NCI-H345 (cell line): ENCODE measurements at places on chromosomes 7 and 10.

GRCh38 chr7:101803203-101804087 is 14.0 kb upstream of the CUX1 start:
- no peak for DNase-seq

DNA sequence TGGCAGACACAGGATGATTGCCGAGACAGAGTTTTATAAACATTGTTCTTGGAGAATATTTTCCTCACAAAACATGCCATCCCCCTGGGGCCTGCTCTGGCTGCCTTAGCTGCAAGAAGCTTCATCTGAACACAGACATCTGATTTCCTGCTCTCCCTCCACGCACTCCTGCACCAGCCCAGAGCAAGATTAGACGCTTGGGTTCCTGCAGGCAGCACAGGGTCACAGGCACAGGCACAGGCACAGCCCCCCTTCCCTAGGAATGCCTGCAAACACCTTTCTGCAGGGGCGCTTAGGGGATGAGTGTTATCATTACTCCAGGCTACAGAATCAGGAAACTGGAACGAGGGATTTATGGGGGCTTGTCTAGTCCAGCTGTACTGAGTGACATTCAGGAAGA is 450.3 kb downstream of the GRID1 start:
- DNase-seq = peak; percentile 61

DNA sequence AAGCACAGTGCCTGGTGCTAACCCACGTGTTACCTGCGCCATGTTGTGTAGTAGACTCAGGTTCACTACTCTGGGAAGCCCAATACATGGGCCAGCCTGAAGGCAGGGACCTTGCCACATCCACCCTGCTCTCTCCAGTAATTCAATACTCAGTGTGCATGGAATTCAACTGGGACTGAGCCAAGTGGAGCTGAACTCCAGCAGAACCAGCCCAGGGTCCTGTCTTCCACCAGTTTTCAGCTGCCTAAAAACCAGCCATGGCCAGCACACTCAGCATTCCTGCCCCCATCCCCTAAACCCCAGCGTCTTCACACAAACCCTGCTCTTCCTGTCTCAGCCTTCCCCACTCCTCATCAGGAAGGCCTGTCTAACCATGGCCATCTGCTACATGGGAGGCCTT is 15.4 kb downstream of the FGF8 start:
- DNase-seq = no peak

GRCh38 chr10:63103971-63104409 is 29.1 kb upstream of the NRBF2 start:
- no peak for DNase-seq

DNA sequence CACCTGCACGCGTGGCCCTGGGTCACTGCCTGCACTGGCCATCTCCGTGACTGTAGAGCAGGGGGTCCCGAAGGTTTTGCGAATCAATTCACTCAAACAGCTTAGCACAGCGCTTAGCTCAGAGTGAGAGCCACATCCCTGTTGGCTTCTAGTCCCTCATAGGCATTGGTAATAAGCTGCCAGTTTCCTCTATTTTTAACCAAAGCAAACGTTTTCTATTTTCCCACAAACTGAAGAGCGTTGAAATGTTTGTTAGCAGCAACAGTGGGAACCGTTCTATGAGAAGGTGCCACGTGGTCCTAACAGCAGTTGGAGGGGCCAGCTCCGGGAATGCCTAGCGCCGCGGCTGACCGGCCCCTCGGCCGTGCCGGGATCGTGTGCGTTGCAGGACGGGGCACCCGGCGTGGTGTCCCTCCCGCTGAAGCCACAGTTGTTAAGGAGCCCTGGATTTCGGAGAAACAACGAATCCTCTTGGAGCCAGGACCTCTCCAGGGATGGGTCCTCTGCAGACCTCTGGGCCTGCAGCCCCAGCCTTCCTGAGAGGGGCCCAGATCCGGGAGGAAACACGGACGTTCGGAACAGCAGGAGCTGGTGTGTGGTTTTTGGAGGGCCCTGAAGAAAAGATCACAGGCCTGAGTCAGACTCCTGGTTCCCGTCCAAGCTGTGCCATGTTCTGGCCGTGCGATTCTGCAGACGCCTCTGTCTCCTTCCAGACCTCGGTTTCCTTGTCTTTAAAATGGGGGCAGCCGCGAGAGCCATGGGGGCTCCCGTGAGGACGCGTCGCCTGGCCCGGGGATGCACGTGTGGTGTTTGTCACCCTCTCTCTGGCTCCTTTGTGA is 40.3 kb downstream of the FAM20C start:
- DNase-seq = no peak

DNA sequence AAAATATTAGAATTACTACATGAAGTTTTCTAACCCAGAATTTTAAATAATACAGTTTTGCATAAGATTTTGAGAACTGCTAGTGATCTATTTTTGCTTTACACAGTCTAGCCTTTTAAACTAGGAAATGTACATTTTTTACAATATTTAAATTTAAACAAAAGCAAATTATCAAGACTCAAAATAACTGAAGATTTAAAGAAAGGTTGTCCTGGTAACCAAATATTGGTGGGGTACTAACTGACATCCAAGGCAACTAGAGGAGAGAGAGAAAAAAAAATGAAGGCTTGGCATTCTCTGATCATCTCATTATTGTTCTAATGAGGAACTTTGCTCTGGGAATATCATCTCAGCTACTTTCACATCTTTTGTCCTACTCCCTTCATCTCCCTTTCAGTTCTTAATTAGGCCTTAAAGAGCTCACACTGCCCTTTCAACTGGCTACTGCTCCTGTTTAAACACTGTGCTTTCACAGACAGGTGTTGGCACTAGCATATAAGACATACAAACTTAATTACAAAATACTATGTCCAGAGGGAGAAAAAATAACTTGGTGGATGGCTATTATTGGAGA is 33.7 kb downstream of the RAB11FIP2 start:
- DNase-seq = no peak

DNA sequence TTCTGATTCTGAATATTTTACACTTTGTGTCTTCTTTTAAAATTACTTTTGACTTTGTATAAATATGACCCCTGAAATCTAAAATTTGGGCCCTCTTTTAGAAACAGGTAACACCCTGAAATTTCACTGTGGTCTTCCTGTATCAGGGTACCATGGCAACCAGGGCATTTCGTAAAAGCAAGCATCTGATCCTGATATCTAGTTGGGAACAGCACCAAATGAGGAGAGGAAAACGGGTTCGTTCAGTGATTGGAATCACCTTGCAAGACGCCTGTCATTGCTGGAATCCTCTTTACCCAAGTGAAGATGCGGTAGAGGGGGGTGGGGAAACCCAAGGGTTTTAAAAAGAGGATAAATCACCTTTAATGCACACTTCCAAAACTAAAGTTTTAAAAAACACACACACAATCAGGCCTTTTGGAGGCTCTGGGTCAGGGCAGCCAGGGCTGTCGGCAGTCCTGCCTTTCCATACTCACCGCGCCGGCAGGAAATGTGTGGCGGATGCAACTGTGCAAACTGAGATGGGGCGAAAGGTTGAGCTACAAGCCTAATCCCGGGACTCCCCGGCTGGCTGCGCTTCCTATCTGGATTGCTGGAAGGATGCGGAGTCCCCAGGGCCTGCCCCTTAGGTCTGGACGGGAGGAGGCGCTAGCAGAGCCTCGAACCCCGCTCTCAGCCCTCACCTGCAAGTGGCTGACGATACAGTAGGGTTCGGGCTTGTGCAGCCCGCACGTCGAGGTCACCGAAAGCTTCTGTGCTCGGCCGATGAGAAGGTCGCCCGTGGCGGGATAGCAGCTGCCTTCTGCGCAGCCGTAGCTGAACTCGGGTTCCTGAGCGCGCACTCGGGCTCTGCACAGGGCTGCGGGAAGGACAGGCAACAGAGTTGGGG is 1.8 kb downstream of the LAMB1 start:
- DNase-seq = no peak

- no peak for DNase-seq
These were observed 12.4 kb downstream of the RBP3 start for GRCh38 chr10:47360419-47361040.

- no peak for DNase-seq
These were observed 456 bp downstream of the PGAM2 start for GRCh38 chr7:44064791-44065430.

DNA sequence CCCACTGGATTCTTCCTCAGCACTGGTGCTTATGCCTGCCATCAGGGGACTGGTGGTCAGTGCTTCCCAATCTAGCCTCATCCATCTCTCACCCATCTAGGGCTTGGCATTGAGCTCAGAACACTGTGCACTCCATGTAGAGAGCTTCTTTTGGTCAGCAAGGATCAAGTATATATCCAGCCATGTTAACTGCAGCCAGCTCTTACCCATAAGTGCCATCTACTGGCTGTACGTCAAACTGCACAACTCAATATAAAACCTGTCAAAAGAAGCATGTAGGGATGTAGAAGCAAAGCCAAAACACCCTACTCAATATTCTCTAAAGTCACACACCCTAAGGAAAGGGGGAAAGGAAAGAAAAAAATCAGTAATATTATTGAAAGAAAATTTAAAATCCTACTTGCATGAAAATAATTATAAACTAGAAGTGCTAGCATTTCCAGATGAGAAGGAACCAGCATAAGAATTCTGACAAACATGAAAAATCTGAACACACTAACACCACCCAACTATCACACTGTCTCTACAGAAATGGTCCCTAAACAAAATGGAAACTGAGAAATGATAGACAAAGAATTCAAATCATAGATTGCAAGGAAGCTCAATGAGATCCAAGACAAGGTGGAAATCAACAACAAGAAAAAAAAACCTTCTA is 531.1 kb upstream of the STEAP1 start:
- no peak for DNase-seq

- peak; percentile 6 for DNase-seq
These were observed 3.1 kb upstream of the PKD1L1 start for GRCh38 chr7:47951374-47951773.

- DNase-seq = no peak
These were observed 167.3 kb upstream of the MYO3A start for GRCh38 chr10:25766687-25767221.

DNA sequence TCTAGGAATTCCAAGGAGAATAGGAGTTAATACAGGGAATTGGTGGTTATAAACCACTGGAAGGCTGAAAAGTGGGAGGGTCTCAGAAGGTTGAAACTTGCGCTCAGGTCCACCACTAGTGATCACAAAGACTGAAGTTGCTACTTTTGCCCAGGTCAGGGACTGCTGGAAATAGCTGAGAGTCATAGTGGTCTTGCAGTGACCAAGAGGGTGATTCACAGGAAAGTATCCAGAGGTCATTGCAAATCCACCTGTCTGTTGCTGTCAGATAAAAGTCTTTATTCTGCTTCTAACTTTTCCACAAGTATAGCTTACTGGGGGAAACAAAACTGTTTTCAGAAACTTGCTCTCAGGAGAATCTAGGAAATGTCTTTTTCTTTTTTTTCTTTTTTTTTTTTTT is 211.5 kb upstream of the PRSS1 start:
- DNase-seq = no peak

GRCh38 chr10:88045656-88046415 is 182.4 kb downstream of the PTEN start:
- DNase-seq = no peak

- no peak for DNase-seq
These were observed 12.4 kb upstream of the HPS1 start for GRCh38 chr10:98458809-98459784.

DNA sequence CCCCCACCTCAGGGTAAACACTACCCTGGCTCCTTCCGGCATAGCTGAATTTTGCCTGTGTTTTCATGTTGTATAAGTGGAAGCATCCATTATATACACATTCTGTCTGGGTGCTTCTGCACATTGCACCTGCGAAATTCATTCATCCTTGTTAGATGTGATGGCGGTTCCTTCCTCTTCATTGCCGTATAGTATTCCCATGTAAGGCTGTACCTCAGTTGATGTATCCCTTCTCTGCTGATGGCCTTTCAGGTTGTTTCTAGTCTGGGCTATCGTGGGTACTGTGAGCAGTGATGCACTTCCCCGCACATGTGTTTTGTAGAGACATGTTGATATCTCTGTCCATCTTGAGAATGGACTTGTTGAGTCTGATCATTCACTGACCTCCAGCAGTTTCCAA is 28.9 kb downstream of the ELFN1 start:
- no peak for DNase-seq

DNA sequence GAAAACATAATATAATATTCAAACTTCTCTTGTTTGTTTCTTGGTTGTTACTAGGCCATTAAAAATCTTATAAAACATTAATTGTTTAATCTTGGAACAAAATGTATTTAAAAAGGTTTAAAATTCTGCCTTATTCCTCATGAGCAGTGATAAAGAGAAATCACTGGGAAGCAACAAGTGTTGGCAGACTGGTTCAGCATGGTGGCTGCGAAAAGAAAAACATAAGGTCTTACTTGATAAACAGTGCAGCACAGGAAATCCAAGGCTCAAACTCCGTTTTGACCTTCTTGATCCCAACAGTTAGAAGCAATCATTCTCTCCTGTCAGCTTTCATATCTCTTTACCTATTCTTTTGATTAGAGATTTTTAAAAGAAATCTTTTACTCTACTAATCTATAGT is 530.8 kb downstream of the CNTNAP2 start:
- DNase-seq = no peak

GRCh38 chr10:52775132-52775647 is 2.6 kb upstream of the MBL2 start:
- DNase-seq = no peak

- DNase-seq = no peak
These were observed 3.7 kb downstream of the PLPP4 start for GRCh38 chr10:120460776-120461175.

DNA sequence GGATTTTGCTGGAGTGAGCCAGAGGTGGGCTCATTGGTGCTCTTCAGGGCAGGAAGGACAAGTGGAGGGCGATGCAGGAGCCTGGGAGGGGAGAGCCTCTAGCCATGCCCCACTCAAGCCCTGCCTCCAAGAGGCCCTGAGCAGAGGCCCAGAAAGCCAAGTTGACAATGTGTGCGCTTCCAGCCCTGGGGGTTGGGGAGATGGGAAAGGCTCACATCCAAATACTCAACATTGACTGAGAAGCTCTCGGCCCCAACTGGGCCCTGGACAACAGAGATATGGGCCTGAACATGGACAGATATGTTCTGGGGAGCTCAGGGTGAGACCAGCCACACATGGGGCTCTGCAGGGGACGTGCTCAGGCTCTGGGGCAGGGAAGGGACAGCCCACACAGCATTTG is 39.0 kb downstream of the FRMPD2 start:
- no peak for DNase-seq

DNA sequence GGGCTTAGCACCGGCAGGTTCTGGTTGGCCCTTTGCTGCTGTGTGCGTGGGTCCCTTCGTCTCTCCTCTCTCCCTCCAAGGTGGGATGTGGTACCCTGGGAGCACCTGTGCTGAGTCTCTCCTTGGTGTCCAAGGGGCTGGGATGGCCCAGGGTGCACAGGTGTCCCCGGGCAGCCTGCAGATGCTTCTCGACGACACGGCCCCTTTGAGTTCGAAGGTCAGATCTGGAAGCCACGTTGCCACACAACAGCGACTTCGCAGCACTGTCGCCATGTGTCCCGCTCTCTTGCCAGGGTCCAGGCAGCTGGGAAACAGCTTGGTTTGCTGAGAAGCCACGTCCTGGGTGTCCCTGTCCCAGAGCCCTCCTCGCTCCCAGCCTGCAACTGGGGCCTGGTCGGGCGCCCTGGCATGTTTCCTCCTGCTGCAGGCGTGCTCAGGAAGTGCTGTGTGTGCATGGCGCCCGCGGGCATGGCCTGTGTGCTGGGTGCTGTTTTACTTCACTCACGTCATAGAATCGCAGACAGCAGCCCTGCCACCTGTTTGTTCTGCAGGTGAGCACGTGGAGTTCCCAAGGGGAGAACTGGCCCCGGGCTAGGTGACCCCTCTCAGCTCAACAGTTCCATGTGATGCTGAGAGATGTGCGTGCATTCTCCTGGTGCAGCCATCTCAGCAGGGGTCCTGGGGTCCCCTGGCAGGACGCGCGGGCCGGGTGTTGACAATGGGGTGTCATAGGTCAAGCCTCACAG is 70.9 kb downstream of the DNAJB6 start:
- DNase-seq = no peak

- no peak for DNase-seq
These were observed 396.1 kb upstream of the KLF6 start for GRCh38 chr10:4181081-4181480.

GRCh38 chr10:95531994-95532399 is 29.2 kb downstream of the SORBS1 start:
- DNase-seq = no peak
